ENCODE measurements at places on chromosomes 5 and 9.

GRCh38 chr5:72599065-72599433, 91.8 kb upstream of the ZNF366 start:
- DNase-seq: no peak

- no peak for DNase-seq
Measured at GRCh38 chr5:122187426-122187825, 58.1 kb downstream of the ZNF474 start.

GRCh38 chr9:72818385-72818784, 134.5 kb downstream of the ALDH1A1 start:
- no peak for DNase-seq

GRCh38 chr9:101582553-101582952, 12.2 kb downstream of the PPP3R2 start:
- no peak for DNase-seq

GRCh38 chr9:20314981-20315380, 307.3 kb downstream of the MLLT3 start:
- no peak for DNase-seq

- no peak for DNase-seq
Measured at GRCh38 chr5:180718810-180719453, 20.9 kb downstream of the OR2Y1 start.

- DNase-seq: no peak
Measured at GRCh38 chr9:71213633-71214032, 92.2 kb upstream of the TRPM3 start.

- DNase-seq: no peak
Measured at GRCh38 chr5:103114440-103114839, 5.5 kb downstream of the GIN1 start.

DNA sequence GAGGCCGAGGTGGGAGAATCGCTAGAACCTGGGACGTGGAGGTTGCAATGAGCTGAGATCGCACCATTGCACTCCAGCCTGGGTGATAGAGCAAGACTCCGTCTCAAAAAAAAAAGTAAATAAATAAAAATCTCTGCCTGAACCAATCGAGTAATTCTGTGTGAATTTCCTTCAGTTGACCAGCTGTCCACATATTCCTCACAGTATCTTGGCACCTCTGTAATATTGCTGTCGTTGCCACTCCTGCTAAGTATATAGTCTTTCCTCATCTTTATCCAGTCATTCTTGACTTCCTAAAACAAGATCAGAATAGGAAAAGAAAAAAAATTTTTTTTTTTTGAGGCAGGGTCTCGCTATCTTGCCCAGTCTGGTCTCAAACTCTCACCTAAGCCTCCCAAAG, 29.9 kb downstream of the KDM3B start:
- no peak for DNase-seq

- no peak for DNase-seq
Measured at GRCh38 chr9:76112151-76112550, 221.7 kb downstream of the PCSK5 start.

DNA sequence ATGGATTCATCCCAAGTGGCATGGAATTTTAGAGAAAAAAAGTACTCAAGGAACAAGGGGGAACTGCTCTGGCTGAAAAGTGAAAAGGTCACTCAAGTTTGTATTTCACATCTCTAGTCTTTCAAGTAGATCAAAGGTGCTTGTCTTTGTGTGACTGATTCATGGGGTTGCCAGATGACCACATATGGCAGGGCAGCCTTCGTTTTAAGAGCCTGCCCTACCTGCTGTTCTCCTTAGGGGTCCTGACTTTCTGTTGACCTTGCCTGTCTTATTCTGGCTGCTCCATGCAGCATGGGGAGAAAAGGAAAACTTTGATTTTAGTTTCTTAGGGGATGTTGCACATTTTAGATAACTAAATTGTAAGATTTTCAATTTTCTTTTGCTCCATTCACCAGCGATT, 877.7 kb downstream of the TLE1 start:
- DNase-seq: no peak

DNA sequence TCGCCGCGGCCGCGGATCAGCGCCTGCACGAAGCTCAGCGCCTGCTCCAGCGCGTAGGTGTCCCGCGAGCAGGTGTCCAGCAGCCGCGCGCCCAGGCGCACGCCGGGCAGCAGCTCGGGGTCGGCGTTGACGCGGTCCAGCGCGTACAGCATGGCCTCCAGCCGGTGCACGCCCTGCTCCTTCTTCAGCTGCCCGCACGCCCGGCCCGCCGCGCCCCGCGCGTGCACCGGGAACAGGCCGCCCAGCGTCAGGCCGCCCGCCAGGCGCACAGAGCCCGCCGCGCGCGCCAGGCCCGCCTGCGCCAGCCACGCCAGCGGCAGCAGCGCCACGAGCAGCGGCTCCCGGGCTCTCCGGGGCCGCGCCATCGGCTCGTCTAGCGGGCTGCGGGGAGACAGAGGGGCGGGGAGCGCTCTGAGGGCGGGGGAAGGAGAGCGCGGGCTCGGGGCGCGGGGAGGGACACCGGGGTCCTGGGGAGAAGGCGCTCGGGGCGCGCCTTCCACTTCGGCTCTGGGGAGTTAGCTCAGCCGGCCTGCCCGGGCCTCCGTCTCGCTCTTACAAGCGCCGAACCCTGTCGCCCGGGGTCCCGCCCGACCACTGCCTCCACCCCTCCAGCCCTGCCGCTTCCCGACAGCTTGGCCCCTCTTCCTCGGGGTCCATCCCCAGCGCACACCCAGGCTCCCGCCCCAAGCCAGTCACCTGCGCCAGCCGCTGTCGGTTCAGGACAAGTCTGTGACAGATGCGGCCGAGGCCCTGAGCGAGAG, at the start of gene GRM6:
TSS of gene GRM6 (minus strand) at position 741 of the 761 bp plus-strand sequence. CDS start at position 365, 376 bp downstream.
- no peak for DNase-seq

DNA sequence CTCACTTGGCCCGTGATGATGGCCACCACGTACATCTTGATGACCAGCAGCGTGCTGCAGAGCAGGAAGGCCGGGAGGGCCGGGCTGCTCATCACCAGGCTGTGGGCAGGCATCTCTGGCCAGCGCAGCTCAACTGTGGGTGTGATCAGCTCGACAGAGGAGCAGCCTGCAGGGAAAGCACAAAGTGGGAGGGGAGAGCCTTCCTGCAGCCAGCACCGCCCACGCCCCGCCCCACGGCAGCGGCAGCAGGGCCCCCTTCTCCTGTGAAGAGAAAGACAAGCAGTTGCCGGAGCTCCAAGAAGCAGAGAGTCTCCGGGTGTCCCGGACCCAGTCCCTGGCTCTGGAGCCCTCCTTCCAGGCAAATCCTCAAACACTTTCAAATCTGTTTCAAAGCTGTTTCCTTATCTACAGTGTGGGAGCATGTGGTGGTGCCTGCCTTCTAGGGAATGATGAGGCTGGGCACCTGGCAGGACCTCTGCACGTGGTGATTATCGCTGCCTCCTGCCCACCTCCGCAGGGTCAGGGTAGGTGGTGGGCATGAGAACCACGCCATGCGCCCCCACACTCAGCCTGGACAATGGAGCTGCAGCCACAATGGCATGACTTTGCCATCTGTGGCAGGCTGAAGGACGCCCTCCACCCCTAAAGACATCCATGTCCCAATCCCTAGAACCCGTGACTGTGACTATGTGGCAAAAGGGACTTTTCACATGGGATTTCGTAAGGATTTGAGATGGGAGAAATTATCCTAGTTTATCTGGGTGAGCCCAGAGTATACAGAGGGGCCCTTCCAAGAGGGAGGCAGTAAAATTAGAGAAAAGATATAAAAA, at the start of gene PTGES:
TSS of gene PTGES (minus strand) at position 143 of the 830 bp plus-strand sequence. CDS start at position 113, 30 bp downstream.
- peak; percentile 8 for DNase-seq

- DNase-seq: no peak
Measured at GRCh38 chr5:150779397-150780186, 1.0 kb downstream of the SMIM3 start.
